ENCODE measurements at places on chromosomes 7 and 10. TPM values are rescaled to one million over a fixed set of nuclear protein-coding genes. Genes with fewer than 3 reads are reported as not detected.

DNA sequence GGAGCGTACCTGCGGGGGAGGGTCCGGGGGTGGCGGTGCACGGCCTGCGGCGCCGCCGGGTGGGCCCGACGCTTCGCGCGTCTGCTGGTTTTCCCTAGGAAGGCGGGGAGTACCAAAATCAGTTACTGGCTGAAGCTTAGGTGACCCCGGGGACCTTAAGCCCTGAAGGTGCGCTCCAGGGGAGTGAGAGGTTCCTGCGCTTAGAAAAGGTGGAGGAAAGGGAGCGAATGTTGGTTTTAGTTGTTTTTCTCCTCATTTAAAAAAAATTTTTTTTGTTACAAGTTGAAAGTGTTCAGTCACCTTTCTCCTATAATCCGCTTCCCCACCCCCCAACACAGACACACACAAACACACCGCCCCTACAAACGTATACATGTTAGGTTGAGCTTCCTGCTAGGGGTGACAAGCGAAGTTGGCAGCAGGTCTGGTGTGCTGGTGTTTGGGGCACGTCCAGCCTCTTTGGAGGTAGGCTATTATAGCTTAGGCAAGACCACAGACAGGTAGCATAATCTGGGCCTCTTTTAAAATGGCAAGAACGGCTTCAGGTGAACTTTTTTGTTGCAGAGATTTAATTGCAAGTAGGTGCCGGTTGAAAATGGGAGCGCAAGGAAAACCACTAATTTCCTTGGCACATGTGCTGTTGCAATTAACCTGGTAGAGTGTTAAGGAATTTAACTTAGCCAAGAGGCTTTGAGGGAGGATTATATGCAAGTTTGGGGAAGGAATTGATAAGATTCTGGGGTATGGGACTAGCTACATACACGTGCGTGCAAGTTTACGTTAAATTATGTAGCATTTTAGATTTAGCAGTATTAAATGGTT, 945 bp downstream of the ADD3 start:
- DNase-seq: peak; percentile 40

GRCh38 chr10:81303656-81304055, 571.3 kb upstream of the NRG3 start:
- DNase-seq: no peak

GRCh38 chr7:1249731-1250130, 17.1 kb downstream of the UNCX start:
- DNase-seq: no peak

GRCh38 chr7:77254429-77254828, 54.8 kb upstream of the FGL2 start:
- DNase-seq: no peak

LAMB1 gene
- 0.27 TPM for total RNA-seq

DNA sequence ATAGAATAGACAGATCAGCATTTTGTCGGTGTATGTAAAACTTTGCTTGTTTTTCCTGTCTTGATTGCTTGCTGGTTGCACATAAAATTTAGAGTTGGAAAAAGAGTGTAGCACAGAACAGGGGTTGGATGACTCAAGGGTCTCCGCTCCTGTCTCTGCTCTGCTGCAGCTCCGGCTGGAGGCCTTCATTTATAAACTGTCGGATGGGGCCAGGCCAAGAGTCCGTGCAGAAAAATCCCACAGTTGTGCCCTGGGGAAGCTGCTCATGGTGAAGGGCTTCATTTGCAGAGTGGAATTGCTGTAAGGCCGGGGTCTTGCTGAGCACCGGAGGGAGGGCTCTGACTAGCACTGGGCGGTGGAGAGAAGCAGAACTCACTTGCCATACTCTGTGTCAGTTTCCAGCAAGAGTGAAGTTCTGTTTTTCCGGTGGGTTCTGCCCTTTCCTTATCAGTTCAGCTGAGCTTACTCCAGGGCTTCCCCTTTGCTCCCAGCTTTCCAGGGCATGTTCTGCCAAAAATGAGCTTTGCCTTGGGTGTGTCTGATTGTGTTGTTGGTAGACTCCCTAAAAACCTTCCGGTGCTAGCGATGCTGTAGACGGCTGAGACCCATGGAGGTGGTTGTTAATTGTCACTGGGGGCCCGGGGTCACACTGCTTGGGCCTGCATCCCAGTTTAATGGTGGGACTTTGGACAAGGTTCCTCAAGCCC, 67.2 kb downstream of the CAMK1D start:
- DNase-seq: no peak

SPOCK2 gene
- 31.0 TPM for total RNA-seq

All from hematopoietic multipotent progenitor cell (in vitro differentiated cells).